ENCODE measurements at places on chromosomes 16 and 17.

- no peak for DNase-seq
These were observed 11.8 kb downstream of the CTRB1 start for GRCh38 chr16:75230471-75231110.

DNA sequence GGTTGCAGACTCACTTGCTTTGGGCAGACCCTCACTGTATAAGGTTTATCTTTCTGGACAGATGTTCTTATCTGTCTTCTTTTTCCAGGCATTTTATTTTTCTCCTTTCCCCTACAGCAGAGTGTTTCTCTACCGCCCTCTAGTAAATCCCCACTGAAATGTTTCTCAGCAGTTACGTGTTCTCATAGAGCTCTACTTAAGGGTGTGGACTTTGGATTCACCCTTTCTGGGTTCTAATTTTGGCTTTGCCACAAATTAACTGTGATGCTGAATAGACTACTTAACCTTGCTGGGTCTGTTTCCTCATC lies 2.0 kb downstream of the ADAT1 start:
- no peak for DNase-seq

GRCh38 chr17:46732754-46733398 lies 85.6 kb downstream of the WNT3 start:
- no peak for DNase-seq

DNA sequence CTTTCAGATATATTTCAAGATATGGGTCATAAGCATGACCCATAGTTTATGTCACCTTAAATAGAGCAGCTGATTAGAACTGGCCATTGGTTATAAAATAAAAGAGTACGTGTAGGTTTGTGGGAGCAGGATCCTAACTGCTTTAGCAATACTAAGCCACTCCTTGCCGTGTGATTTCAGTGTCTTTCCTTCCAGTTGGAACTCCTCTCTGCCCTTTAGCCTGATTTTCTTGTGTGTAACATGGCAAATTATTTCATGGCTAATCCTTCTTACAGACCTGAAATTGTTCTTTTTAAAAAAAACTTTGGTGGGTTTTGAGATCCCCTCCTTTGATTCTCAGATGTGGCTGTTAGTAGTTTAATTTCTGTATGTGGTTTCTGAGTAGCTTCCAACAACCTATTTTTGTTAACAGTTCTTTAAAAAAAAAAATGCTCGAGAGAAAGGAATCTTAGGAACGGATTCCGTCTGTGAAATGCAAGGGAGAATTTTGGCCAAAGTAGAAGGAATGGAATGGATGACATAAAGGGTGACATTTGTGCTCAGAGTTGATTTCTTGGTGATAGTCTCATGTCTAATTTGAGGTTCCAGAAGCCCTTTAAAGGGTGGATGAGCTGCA lies 39.9 kb downstream of the DHRS7B start:
- DNase-seq, result no peak

DNA sequence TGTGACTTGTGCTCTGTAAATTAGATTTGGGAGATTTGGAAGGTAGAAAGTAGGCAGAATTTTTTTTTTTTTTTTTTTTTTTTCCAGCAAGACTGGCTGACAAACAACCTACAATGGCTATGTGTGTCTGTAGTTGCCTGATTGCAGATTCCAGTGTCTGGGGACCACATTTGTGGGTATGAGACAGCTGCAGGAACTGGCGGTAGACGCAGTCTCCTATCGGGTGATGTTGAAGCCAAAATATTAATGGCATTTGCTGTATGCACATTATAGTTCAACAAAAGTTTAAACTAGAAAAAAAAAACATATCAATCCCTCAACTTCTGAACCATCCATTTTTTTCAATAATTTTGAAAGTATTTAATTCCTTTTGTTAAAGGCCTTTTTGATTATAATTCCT lies 665.2 kb downstream of the TOX3 start:
- DNase-seq, result no peak

DNA sequence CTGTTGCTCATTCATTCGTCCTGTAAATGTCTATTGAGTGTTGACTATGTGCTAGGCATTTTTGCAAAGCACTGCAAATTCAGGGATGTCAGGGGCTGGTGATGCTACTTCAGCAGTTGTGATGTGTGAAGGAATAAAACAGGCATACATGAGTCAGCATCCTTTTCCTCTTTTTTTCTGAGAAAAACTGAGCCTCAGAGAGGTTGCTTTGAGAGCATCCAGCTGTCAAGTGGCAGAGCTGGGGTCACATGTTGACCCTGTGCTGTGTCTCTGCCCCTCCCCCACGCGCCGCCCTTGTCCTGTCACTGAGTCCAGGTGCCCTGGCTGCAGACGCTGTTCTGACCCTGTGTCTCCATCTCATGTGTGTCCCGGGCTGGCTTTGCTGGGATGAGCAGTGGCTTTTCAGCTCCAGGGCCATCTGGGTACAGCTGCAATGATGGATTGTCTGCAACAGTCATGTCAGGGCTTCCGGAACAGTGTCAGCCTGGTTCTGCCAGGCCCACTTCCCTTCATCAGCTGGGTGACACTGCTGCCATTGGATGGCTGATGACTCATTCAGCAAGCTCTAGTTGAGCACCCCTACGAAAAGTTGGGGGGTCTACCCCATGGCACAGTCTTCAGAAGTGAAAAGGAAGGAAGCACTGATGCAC lies 14.9 kb downstream of the SEC14L5 start:
- DNase-seq, result no peak

DNA sequence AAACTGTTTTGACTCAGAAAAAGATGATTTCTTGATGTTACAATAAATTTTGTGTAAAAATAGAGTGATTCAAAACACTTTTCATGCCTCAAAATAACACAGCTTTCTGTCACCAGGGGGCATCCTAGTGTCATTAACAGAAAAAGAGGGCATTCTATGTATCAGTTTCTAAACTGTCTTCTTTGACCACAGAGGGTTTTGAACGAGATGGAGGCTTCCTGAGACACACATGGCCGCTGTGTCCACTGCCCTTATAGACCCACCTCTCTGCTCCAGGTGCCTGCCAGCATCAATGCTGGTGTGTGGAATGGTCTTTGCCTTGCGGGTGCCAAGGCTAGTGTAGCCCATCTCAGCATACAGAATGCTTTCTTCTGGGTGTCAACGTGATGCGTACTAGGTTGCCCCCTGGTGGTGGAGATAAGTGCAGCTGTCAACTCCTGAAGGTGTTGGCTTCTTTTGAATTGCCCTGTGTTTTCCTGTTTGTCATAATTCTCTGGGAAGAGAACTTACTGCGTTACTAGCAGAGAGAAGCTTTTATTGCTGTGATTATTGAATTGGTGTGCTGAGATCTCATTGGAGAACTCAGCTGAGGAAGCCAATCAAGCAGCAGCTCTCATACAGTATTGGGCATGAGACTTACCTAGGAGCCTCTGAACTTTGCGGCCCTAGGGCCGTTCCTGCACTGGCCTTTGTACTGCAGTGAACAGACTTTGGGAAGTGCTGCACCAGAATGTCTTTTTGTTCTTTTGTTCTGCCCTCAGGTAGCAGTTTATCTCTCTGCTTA lies 38.6 kb downstream of the USP10 start:
- DNase-seq, result peak; percentile 54

DNA sequence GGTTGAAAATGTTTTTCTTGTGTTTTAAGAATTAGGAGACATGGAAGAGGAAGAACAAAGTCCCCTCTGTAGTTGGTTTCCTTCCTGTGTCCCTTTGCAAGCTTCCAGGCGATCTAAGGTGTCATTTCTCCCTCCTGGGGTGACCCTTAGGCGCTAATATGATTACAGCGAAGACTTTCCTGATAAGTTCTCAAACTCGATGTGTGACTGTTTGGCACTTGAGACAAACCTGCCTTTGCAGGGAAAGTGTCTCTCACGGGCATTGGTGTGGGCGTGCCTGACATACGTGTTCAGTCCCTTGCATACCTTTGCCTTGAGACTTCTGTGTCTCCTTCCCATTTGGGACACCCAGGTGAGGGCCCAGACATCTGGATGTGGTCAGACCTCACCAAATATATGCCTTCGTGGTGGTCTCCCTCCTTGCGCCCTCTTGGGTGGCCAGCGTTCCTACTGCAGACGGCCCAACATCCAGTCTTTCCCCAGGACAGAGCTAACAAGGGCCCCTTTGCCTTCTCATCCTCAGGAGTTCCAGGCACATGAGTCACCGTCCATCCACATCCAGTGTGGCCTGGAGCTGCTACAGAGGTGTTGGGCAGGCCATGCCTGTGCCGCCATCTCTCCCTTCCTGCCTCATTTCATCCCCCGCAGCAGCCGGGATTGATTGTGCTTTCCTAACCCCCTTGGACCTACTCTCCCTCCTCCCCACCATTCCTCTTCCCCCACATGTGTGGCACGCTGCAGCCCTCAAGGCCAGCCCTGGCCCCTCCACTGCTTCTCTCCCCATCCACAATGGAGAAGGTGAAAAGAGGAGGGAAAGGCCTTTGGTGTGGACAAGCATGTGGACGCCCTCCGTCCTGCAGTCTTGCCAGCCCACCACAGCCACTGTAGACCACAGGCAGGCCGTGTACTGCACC lies 3.1 kb upstream of the JPT2 start:
- peak; percentile 23 for DNase-seq

GRCh38 chr17:52895272-52895671 lies 736.8 kb upstream of the CA10 start:
- DNase-seq, result no peak

- no peak for DNase-seq
These were observed 18.7 kb upstream of the RBFOX3 start for GRCh38 chr17:79629548-79630049.

GRCh38 chr16:48373258-48374029 lies 11.8 kb downstream of the SIAH1 start:
- no peak for DNase-seq

- DNase-seq, result no peak
These were observed 32.7 kb upstream of the CDH13 start for GRCh38 chr16:82594114-82594513.

DNA sequence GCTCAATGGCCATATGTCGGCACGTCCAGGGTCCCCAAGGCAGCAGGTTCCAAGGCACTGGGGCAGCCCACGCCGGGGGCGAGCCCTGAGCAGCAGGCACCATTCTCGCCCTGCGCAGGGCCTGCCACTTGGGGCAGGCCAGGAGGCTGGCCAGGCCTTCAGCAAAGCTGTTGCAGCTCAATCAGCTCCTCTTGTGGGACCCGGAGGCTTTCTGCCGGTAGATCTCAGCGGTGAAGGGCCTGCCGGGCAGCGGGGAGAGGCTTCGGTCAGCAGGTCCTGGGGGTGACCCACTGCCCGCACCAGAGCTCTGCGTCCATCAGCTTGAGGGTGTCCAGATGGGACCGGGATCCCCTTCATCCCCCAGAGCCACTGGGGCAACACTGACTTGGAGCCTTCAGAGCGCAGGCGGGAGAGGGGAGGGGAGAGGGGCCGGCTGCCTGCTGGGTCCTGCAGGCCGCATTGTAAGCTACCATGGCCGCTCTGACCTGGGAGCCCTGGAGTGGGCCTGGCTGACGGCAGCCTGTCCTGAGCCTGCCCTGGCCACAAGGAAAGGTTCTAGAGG lies 9.5 kb upstream of the RASD1 start:
- DNase-seq, result no peak

GRCh38 chr17:67469208-67469980 lies 92.3 kb downstream of the PITPNC1 start:
- no peak for DNase-seq

GRCh38 chr17:36932694-36933511 lies 4.4 kb upstream of the LHX1 start:
- DNase-seq, result no peak

GRCh38 chr17:44335968-44336367 lies 9.1 kb upstream of the GRN start:
- DNase-seq, result no peak

DNA sequence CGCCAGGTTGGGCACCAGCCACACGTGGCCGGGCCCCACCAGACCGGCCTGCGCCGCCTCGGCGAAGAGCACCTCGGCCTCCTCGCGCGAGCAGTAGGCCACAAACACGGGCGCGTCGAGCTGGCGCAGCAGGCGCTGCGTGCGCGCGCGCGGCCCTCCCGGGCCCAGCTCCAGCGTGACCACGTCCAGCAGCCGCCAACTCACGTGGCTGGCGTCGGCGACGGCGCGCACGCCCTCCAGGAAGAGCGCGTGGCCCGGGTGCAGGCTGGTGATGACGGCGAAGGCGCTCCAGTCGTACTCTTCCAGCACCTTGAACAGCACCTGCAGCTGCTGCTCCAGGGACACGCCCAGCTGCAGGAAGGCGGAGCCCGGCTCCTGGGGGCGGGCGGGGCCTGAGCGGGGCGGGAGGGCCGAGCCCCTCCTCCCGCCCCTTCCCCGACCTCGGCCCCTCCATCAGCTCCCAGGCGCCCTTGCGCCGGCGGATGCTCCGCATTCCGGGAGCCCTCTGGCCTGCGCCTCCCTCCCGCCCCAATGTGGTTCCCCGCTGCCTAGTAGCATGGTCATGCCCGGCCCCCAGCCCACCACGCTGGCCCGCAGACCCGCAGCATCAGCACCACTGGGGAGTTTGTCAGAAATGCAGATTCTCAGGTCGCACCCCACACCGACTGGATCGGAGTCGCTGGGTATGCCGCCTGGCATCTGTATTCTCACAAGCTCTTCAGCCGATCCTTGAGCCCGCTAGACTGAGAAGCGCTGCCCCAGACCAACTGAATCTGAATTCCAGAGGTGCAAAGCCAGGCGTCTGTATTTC lies 7.2 kb downstream of the GRIN2C start:
- no peak for DNase-seq

DNA sequence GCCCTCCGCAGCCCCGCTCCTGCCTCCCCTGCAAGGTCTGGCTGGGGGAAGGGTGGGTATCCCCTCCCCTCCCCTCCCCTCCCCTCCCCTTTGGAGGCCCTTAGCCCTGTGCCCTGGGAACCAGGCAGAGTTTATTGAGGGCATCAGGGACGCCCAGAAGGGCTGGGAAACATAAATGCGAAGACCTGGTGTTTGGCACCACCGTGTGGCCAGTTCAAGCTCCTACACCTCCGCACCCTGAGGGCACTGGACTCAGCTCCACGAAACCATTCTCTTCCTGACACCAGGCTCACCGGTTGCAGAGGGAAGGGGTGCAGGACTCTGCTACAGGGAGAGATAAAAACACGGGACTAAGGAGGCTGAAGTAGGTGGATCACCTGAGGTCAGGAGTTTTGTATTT lies 1.0 kb upstream of the AIPL1 start:
- DNase-seq, result peak; percentile 23

- DNase-seq, result no peak
These were observed 25.2 kb upstream of the GPRC5B start for GRCh38 chr16:19909750-19910322.

GRCh38 chr17:32161029-32161428 lies 18.7 kb downstream of the RHOT1 start:
- DNase-seq, result no peak

- no peak for DNase-seq
These were observed 28.2 kb upstream of the PSMD7 start for GRCh38 chr16:74268372-74268782.

DNA sequence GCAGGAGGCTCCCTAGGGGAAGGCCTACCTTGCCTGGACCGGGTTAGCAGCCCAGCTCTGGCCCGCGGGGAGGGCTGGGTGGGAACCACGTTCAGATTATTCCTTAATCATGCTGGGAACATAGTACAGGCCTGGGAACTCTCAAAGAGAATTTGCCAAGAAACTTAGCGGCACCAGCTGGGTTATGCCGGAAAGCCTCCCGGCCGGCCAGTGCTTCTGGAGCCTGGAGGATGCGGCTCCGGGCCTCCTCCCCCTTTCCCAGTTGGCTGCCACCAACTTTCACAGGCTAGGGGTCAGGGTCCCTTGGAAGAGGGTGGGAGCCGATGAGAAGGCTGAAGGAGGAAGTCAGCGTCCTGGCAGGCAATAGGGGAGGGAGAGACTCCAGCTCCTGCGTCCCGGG lies 10.8 kb downstream of the NGFR start:
- DNase-seq, result no peak

Measured in MG63 (cell line).